ENCODE measurements at places on chromosomes 16 and 17. TPM values are rescaled to one million over a fixed set of nuclear protein-coding genes. Genes with fewer than 3 reads are reported as not detected.

ETV4 gene
- total RNA-seq = 5.6 TPM

- H3K36me3 ChIP-seq = no peaks in the 10 kb centered on the region
- no peak for DNase-seq
- H3K27ac ChIP-seq = no peak overlapping the region
Observed at GRCh38 chr16:12976496-12976895, 75.1 kb downstream of the SHISA9 start.

DNA sequence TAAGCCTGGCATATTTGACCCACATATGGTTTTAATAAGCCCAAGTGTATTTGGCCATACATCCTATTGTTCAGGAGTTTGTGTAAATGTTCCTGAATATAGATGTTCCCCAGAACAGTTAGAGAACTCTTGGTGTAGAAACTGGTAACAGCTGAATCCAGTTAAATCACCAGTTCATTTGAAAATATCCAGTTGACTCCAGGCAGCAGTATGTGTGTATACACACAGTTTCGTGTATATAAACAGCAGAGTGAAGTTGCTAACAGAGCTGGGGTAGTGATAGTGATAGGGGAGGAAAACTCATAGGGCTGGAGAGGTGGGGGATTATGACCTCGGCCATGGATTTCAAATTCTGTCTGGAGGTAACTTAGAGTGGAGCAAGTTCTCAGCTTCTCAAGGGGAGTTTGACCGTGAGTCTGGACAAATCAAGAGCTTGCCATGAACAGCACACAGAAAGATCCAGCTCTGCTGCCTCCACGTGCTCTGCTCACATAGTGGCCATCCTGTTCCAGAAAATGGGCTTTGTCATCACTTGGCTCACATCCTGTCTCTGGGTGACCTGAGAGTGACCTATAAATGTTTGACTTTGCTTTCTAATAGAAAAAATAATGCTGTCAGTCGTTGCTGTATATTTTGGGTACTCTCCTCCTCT is 30.6 kb upstream of the MMD start:
- no peaks in the 10 kb centered on the region for H3K36me3 ChIP-seq
- H3K27ac ChIP-seq = peak overlapping the region; percentile 90
- H3K4me3 ChIP-seq = no peak overlapping the region
- no peak for DNase-seq

GRCh38 chr17:82106688-82107305 is 8.8 kb upstream of the FASN start:
- H3K27ac ChIP-seq = peak overlapping the region; percentile 86
- peak overlapping the region; percentile 20 for H3K4me3 ChIP-seq
- peaks cover 4% of the 10 kb centered on the region for H3K36me3 ChIP-seq
- peaks cover 32% of the 10 kb centered on the region for H3K4me1 ChIP-seq
- DNase-seq = no peak
- no peaks in the 10 kb centered on the region for H3K27me3 ChIP-seq

- DNase-seq = no peak
- H3K27ac ChIP-seq = peak overlapping the region; percentile 80
- H3K27me3 ChIP-seq = no peaks in the 10 kb centered on the region
- H3K36me3 ChIP-seq = peaks cover 18% of the 10 kb centered on the region
- peak overlapping the region; percentile 14 for H3K4me3 ChIP-seq
- peaks cover 27% of the 10 kb centered on the region for H3K4me1 ChIP-seq
Observed at GRCh38 chr17:44941712-44942331, 5.8 kb downstream of the KIF18B start.

DNA sequence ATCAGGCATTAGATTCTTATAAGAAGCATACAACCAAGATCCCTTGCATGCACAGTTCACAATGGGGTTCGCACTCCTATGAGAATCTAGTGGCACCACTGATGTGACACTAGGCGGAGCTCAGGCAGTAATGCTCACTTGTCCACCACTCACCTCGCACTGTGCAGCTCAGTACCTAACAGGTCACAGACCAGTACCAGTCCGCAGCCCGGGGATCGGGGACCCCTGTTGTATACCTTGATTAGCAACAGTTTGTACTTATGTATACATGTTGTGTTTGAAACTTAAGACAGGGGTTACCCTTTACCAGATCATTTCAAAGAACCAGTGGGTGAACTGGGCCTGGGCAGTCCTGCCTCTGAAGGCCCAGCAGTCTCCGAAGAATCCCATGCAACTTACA is 103.7 kb downstream of the PMP22 start:
- no peak overlapping the region for H3K27ac ChIP-seq
- no peaks in the 10 kb centered on the region for H3K36me3 ChIP-seq
- peaks cover 2% of the 10 kb centered on the region for H3K4me1 ChIP-seq
- H3K27me3 ChIP-seq = peaks cover 6% of the 10 kb centered on the region
- no peak for DNase-seq

OR2C1 gene
- total RNA-seq = 0.47 TPM

- DNase-seq = no peak
- no peak overlapping the region for H3K4me3 ChIP-seq
- peak overlapping the region; percentile 10 for H3K27ac ChIP-seq
- H3K36me3 ChIP-seq = peaks cover 19% of the 10 kb centered on the region
Observed at GRCh38 chr17:62615503-62615902, 12.0 kb upstream of the MRC2 start.

DNA sequence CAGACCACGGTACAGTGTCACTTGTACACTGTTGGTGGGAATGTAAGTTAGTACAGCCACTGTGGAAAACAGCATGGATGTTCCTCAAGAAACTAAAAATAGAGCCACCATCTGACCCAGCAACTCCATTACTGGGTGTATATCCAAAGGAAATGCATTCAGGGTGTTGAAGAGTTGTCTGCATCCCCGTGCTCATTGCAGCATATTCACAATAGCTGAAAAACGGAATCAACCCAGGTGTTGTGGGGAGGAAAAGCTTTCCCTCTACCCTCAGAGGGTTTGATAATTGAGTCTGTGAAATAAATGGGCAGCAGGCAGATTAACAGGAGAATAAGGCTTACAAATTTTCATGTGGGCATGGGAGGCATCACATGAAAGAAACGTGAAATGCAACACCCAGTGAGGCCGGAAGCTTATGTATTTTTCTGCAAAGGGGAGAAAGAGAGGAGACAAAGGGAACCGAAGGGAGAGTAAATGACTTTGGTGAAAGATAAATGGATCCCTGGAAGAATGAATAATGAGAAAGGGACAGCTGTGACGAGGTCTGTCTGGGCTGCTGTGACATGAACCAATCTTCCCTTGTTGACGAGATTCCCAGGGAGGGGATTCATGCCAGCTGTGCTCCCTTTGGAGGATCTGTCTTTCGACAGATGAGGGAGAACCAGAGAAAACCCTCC is 106.2 kb downstream of the KCNJ12 start:
- H3K4me1 ChIP-seq = peaks cover 2% of the 10 kb centered on the region
- H3K27ac ChIP-seq = no peak overlapping the region
- H3K36me3 ChIP-seq = no peaks in the 10 kb centered on the region
- peaks cover 68% of the 10 kb centered on the region for H3K27me3 ChIP-seq
- no peak overlapping the region for H3K4me3 ChIP-seq

- H3K4me1 ChIP-seq = peaks cover 51% of the 10 kb centered on the region
- peaks cover 17% of the 10 kb centered on the region for H3K36me3 ChIP-seq
- H3K27me3 ChIP-seq = no peaks in the 10 kb centered on the region
- H3K4me3 ChIP-seq = peak overlapping the region; percentile 95
- no peak for DNase-seq
Observed at GRCh38 chr17:7238420-7239090, 702 bp downstream of the PHF23 start.

CES4A gene
- 19.6 TPM for total RNA-seq

- no peak for DNase-seq
- peaks cover 31% of the 10 kb centered on the region for H3K4me1 ChIP-seq
- H3K4me3 ChIP-seq = no peak overlapping the region
- no peaks in the 10 kb centered on the region for H3K36me3 ChIP-seq
Observed at GRCh38 chr17:45011767-45012166, 39.7 kb downstream of the DCAKD start.

PRAC1 gene
- total RNA-seq = 14.0 TPM

DNA sequence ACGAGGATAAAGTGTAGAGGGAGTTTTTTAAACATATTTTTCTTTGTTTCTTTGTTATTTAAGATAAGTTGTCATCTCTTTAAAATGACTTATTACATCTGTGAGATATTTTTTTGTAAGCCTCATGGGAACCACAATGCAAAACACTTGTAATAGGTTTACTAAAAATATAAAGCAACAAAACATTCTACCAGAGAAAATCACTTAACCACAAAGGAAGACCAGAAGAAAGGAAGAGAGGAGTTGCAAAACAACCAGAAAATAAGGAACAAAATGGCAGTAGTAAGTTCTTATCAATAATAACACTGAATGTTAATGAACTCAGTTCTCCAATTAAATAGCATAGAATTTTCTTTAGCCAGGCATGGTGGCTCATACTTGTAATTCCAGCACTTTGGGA is 22.9 kb downstream of the DHRS7B start:
- no peaks in the 10 kb centered on the region for H3K27me3 ChIP-seq
- no peak for DNase-seq
- no peak overlapping the region for H3K27ac ChIP-seq
- H3K4me3 ChIP-seq = no peak overlapping the region
- H3K36me3 ChIP-seq = peaks cover 53% of the 10 kb centered on the region

KRT32 gene
- not detected for total RNA-seq

- no peaks in the 10 kb centered on the region for H3K4me1 ChIP-seq
- H3K27ac ChIP-seq = no peak overlapping the region
- H3K27me3 ChIP-seq = peaks cover 35% of the 10 kb centered on the region
- no peak for DNase-seq
- H3K36me3 ChIP-seq = peaks cover 2% of the 10 kb centered on the region
Observed at GRCh38 chr16:87534030-87534653, 41.3 kb upstream of the ZCCHC14 start.

DNA sequence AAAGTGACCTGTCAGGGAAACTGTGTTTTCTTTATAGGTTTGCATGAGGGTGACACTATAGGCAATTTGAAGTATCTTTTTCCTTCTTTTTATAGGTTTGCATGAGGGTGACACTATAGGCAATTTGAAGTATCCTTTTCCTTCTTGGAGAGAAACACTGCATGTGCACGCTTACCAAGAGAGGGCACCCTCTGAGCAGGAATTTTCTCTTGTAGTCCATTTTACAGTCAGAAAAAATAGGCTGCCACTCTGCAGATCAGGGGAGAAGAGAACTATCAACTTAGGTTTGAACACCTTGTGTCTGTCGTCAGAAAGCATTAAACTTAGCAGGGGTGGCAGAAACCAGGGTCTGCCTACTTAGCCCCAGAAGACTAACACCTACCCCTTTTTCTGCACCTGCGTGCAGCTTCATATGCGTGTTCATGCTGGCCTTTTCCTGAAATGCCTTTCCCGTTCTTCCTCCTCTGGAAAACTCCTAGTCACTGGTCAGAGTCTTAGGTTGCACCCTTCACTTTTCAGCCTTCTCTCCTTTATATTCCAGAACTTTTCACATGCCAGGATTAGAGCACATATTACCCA is 16.4 kb upstream of the SMIM36 start:
- peaks cover 4% of the 10 kb centered on the region for H3K27me3 ChIP-seq
- no peak overlapping the region for H3K27ac ChIP-seq
- H3K4me3 ChIP-seq = no peak overlapping the region
- peaks cover 19% of the 10 kb centered on the region for H3K4me1 ChIP-seq

Data from mesothelial cell of epicardium (in vitro differentiated cells).